ENCODE measurements at places on chromosomes 7 and 10.

DNA sequence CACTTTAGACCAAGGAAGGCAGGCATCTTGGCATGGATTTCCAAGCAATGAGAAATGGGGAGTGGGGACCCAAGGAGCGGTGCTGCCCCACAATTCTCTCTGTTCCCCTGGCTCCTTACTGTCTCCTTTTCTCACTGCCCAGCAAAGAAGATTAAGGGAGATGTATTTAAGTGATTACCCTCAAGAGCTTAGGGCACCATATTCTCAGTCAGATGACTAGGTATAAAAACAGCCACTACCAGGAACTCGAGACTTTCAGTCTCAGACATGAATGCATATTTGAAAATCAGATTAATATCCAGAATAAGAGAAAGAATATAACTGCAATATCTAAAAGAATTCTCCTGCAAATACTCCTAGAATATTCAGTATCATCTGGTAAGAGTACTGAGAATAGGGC is at the start of gene ABLIM1:
Gene ABLIM1, minus strand, starts transcription at position 101 of the 400 bp plus-strand sequence. Its CDS starts 75 bp downstream, at position 26.
- DNase-seq, result no peak

DNA sequence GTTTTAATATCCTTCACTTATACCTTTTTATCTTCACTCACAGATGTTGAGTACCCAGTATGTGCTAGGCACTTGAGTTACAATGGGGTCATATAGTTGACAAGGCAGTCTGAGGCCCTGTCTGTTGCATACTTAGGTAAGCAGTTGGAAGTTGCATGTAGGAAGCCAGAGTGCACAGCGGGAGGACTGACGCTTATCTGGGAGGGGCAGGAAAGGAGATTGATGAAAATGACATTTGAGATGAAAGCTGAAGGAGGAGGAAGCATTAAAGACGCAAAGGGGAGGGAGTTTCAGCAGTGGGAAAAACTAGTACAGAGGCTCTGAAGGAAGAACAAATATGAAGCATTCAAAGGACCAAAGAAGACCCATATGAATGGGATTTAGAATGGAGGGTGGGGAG is 266.2 kb downstream of the HTR7 start:
- no peak for DNase-seq

DNA sequence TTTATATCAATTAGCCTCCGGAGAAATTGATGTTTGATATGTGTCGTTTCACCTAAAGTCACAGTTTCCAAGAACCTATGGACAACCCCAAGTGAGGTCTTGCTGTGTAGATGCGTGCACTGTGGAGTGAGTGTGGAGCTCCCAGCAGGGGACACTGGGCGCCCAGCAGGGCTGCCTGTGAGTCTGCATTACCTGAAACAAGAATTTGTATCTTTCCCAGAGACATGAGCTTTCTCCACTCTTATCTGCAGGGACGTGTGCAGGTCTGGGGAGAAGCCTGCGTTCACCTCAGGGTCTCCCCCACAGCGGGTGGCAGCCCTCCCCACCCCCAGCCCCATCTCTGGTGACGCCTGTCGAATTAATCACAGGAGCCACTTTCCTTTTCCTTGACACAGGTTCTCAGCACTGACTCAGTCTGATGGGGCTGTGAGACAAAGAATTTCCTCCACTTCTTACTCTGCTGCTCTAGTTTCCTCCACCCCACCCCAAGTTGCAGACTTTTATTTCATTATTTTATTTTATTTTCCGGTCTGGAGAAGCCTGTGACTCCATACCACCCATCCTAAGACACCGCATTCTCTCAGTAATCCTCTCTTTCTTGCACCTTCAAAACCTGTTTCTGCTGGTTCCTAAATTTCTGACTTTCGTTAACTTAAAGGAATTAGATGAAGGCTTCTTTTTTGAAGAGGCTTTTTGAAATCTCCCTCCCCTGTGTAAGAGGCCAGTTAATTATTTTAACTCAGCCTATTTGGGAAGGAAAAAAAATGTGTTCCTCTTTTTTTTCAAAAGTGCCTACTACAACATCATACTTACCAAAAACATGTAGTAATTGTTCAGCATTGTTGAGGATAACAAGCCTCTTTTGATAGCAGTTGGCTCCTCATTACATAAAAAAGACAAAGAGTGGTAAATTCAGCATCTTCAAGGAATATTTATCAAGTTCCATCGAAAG is 17.0 kb upstream of the INSIG1 start:
- DNase-seq, result no peak

GRCh38 chr10:19791032-19791431 is 25.2 kb upstream of the PLXDC2 start:
- no peak for DNase-seq

GRCh38 chr7:92598310-92598981 is 8.3 kb upstream of the FAM133B start:
- no peak for DNase-seq

- DNase-seq, result peak; percentile 45
These were observed 89.0 kb downstream of the AMPH start for GRCh38 chr7:38542156-38542555.

Measured in NCI-H446 treated with DMSO at 0.1 percent for 48 hours (cell line).